ENCODE measurements at places on chromosomes 2 and 18. TPM values are rescaled to one million over a fixed set of nuclear protein-coding genes. Genes with fewer than 3 reads are reported as not detected.
A peak's percentile ranks its signal among the peaks of the same experiment; 100 is the strongest.

DNA sequence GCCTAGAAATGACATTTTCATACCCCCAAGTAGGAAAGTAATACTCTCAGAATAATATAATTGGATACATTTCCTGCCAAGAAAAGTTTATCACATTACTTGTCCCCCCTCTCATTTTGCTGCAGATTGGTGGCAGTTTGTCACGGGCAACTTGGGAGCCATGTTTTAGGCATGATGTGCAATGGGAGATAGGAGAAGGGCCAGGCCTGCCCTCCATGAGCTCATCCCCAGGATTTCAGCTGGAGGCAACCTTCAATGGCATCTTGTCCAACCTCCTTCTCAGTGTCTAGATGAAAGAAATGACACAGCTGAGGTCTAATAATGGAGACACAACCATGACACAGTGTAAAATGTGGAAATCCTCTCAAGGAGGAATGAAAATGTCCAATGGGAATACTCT is 11.4 kb upstream of the RAB31 start:
- DNase-seq = no peak

DNA sequence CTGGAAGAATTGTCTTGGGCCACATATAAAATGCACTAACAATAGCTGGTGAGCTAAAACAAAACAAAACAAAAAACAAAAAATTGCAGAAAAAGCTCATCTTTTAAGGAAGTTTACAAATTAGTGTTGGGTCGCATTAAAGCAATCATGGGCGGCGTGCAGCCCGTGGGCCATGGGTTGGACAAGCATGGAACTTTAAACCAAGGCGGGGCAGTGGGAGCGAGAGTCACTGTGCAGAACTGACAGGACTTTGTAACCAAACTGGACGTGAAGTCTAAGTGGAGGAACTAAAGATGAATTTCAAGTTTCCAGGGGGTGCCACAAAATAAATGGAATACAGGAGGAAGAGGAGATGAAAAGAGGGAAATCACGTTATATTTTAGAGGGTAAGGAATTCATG is 80.7 kb downstream of the PSMG2 start:
- no peak for DNase-seq

GRCh38 chr2:53770264-53770663 is 2.7 kb downstream of the CHAC2 start:
- no peak for DNase-seq

DNA sequence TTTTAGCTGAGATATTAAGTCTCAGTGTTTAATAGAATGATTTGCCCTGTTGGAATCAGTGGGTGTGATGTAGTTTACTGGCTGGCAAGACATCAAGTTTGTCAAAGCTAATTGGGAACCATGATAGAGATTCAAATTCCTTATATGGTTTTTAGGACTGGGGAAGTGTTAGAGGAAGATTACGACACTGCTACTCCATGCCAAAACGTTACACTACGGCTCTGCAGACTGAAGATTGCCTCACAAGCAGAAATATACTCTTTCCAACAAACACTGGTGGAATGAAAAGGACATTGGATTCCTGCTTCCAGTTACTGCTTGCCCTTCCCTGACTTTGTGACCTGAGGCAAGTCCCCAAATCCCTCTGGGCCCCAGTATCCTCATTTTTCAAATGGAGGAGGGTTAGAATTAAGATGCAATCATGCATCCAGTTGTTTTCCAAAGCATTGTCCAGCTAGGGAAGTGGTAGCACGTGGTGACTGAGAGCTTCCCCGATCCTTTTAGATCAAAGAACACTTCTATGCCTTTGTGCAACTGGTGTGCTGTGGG is 147.6 kb downstream of the CDC42EP3 start:
- DNase-seq = peak; percentile 93

GRCh38 chr2:196591004-196591403 is 48.5 kb upstream of the CCDC150 start:
- DNase-seq = no peak

DNA sequence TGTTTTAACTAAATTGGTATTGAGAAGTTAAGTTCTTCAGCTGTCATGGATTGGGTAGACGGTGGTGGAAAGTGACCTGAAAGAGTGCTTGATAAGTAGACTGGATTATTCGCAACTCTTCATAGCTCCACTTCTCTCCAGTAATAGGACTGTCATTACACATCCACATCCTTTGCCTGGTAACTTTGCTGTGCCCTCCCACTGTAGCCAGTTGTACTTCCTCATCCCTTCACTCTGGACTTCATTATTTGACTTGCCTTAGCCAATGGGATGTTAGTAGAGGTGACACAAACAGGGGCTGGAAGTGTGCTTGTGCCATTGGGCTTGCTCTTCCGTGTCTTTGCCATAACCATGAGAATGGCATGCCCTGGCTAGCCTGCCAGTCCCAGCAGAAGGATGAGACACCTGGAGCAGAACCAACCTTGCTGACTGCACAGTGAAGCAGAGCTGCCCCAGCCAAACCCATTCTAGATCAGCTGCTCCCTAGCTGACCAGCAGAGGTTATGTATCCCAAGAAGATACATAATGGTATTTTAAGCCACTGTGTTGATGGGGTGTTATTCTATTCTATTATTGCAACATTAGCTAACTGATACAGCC is 16.9 kb downstream of the QPCT start:
- no peak for DNase-seq

DNA sequence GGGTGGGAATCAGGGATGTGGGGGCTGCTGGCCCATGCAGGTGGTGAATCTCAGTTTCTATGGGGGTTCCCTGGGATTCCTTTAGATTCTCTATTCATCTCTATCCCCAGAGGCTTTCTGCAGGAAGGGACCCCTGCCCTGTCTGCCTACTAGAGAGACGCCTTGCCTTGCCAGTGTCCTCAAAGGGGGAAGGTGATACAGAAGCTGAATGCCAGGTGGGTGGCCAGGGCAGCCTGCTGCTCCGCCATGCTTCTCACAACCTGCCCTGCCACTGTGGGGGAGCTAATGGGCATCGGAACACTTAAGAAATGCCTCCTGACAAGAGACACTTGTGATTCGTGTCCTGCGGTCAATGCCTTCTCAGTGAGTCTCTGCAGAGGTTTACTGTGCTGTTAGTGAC is 368.4 kb downstream of the EN1 start:
- no peak for DNase-seq

- DNase-seq = no peak
These were observed 27.9 kb downstream of the REV1 start for GRCh38 chr2:99461828-99462483.

- DNase-seq = no peak
These were observed 218.9 kb upstream of the TANK start for GRCh38 chr2:160941290-160941846.

Gene PTPRN
- 0.30 TPM for polyA plus RNA-seq

Gene TRIM43
- polyA plus RNA-seq = not detected

Gene SP110
- 37.1 TPM for polyA plus RNA-seq

Gene PKDCC
- 97.6 TPM for polyA plus RNA-seq

Gene MPP4
- polyA plus RNA-seq = 0.15 TPM
